ENCODE measurements at places on chromosomes 12 and 14. TPM values are rescaled to one million over a fixed set of nuclear protein-coding genes. Genes with fewer than 3 reads are reported as not detected.

DNA sequence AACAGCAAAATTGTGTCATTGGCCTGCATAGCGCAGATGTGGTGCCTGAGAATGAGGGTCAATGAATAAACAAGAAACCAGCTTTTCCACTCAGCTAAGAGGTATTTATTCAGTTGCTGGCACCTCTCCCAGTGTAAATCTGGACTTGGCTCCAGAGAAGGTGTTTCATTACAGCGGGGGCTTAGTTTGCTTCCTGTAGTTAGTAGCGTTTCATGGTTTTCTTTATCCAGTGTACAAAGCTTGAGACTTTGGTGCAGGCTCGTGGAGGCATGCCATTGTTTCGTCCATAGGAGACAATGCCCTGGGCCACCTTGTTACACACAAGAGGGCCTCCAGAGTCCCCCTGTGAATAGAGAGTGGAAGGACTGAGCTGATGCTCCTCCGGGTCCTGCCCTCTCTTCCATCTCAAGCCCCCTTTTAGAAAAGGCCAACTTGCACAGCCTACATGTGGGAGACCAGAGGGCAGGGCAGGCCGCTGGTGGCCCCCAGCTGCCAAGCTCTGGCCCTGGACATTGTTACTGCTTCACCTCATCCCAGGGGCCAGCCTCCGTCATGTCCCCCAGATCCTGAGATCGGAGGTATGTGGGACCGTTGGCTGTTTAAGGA is 3.0 kb downstream of the GZMB start:
- no peak for DNase-seq

The TAS2R31 gene
- 2.9 TPM for total RNA-seq

DNA sequence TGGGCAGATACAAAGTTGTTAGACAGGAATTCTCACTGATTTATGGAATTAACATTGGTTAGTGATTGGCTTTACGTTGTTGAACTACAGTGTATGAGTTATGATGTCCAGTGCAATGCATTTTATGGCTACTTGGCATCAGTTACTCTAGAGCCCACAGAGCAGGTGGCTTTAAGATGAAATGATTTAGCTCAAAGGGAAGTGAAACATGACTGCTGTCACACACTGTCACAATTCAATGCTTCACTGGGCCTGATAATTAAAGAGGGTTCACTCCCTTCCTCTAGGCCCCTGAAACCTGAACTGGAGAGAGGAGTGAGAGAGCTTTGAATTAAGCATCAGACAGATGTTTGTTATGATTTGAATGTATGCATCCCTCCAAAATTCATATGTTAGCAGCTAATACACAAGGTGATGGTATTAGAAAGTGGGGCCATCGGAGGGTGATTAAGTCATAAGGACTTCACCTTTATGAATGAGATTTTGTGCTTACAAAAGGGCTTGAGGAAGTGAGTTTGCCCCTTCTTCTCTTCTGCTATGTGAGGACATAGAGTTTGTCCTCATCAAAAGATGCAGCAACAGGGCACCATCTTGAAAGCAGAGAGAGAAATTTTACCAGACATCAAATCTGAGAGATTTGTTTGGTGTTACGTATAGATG is 175.8 kb upstream of the GRIN2B start:
- no peak for DNase-seq

The FOXA1 gene
- total RNA-seq = 0.44 TPM

The AREL1 gene
- 44.4 TPM for total RNA-seq

DNA sequence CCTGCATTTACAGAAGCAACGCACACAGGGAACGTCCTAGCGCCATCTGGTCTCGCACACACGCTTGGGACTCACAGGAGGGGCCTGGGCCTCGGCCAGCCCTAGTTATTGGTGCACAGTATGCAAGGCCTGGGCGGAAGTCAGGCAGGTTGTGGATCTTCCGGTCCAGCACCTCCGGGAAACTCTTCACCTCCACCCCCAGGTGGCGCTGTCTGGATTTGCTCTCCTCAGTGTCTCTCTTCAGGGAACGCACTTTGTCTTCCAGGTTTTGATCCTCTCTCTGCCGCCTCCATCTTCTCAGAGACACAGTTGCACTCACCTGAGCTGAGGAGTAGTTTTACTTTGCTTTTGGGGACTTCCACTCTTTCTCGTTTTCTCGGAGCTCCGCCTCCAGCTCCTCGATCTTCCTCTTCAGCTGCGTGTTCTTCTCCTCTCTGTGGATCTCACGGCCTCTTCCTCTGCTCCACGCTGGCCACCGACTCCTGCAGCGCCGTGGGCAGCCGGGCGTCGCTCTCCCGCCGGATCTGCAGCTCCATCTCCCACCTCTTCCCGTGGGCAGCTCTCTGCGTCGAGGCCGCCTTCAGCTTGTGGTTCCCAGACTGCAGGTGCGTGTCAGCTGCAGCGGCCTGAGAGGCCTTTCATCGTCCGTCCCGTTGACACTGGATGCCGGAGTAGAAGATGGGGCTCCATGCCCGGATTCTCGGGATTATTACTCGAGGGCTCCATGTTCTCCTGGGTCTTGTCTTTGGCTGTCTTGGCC is 933.8 kb downstream of the TMEM121 start:
- no peak for DNase-seq

- DNase-seq = no peak
These were observed 24.2 kb upstream of the SNRPF start for GRCh38 chr12:95834572-95834971.

The LBHD2 gene
- total RNA-seq = not detected

The SERPINA10 gene
- total RNA-seq = not detected

The OVCH1 gene
- total RNA-seq = not detected

GRCh38 chr14:51738754-51739153 is 87.0 kb downstream of the FRMD6 start:
- DNase-seq = no peak

The C12orf54 gene
- not detected for total RNA-seq

DNA sequence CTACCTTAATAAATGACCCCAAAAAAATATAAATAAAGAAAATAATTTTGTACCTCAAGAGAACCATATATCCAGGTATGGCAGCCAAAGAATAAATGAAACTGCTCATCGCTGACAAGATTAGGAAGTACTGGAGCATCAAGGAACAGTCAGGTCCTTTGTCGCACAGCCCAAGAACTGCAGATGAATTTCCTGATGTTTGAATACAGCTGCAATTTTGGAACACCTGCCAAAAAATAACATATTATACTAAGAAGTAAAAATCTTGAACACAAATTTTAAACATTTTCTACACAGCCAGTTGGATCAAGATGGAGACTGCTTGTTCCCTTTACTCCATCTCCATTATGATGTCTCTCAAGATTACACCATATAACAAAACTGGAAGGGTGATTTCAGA is 42.6 kb downstream of the SLCO1A2 start:
- no peak for DNase-seq

DNA sequence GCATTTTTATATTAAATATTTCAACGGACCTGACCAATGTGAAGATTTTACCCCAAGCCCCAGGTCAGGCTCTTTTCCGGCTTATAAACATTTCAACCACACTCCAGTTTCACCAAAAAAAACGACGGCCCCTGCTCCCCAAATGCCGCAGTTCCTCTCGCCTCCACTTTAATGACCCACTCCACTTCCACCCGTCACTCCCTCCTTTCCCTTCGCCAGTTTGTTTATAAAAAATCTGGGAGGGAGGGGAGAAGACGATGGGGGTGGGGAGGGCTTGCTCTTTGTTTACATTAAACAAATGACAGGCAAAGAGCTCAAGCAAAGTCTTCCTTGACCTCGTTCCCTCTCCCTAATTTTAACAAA is 5.4 kb downstream of the SIX6 start:
- DNase-seq = no peak

The CACNA2D4 gene
- total RNA-seq = not detected

- no peak for DNase-seq
These were observed 50.3 kb downstream of the BEGAIN start for GRCh38 chr14:100536721-100537445.

GRCh38 chr12:77625441-77625840 is 205.3 kb upstream of the NAV3 start:
- no peak for DNase-seq

GRCh38 chr12:52306731-52307130 is 14.5 kb downstream of the KRT83 start:
- DNase-seq = no peak

- no peak for DNase-seq
These were observed 23.5 kb upstream of the GPRC5D start for GRCh38 chr12:12975322-12976077.

The BEGAIN gene
- 0.05 TPM for total RNA-seq

- no peak for DNase-seq
These were observed 457.6 kb downstream of the ZFP36L1 start for GRCh38 chr14:68335312-68335711.

GRCh38 chr12:93200291-93200917 is 177.3 kb upstream of the NUDT4 start:
- DNase-seq = no peak

The SLCO1B1 gene
- not detected for total RNA-seq

DNA sequence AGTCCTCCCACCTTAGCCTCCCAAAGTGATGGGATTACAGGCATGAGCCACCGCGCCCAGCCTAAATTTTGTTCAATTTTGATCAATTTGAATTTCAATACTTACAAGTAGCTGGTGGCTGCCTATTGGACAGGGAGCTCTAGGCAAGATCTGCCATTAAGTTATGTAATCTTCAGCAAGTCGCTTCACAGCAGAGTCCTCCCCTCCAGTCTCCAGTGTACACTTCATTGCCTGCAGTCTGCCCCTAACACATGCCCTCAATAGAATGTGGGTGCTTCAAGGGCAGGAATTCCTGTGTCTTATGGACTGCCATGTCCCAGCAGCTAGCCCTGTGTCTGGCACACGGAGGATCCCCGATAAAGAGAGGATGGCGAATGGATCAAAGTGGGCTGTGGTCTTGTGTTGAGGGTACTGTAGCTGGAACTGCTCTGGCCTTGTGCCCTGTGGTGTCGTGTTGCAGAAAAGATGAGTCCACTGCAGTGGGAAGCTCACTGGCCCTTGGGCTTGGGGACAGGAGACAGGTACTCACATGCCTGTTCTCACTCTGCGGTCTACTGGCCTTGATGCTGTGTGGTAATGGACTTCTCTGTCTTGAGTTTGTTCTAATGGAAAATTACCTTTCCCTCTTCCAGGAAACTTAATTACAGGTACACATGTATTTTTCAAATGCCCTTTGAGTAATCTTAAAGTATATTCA is 67.6 kb downstream of the TECPR2 start:
- DNase-seq = no peak

GRCh38 chr14:74605531-74606223 is 6.4 kb downstream of the LTBP2 start:
- DNase-seq = no peak

The ACSM4 gene
- total RNA-seq = not detected

- DNase-seq = no peak
These were observed 3.5 kb upstream of the SEL1L start for GRCh38 chr14:81537193-81537592.

The NAV3 gene
- 40.1 TPM for total RNA-seq

DNA sequence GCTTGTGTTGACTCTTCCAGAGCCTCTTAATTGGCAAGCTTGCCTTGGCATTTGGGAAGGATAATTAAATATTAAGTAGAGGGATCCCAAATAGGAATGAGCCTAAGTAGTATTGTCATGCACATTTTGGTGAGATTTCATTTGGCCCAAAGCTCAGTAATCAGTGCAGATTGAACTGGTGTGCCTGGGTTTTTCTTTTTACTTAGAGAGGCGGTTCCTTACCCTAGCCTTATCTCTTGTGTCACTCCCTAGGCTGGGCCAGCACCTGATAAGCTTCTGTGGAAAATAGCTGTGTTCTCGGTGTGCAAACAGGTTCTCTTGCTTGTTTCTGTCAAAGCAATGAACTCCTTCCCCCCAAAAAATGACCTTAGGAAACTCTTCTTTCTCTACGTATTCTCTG is 9.3 kb upstream of the B4GALNT3 start:
- no peak for DNase-seq
